Fibroblast of gingiva (primary cell): ENCODE measurements at places on chromosomes 4 and X.

DNA sequence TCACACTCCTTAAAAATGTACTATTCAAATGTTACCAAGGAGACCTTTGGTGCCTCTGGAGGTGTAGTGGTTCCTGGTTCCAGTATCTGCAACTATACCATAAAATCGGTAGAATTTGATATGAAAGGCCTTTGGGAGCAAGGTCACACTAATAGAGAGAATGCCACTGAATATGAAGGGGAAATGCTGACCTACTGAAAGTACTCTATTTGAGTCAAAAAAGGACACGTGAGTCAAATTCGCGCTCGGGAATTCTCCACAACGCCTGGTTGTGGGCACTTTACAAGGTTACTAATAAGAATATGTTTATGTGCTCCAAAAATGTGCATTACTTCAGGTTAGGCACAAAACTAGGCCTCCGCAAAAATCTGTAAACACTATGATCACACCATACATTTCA lies 39.5 kb upstream of the RELL1 start:
- DNase-seq = no peak

DNA sequence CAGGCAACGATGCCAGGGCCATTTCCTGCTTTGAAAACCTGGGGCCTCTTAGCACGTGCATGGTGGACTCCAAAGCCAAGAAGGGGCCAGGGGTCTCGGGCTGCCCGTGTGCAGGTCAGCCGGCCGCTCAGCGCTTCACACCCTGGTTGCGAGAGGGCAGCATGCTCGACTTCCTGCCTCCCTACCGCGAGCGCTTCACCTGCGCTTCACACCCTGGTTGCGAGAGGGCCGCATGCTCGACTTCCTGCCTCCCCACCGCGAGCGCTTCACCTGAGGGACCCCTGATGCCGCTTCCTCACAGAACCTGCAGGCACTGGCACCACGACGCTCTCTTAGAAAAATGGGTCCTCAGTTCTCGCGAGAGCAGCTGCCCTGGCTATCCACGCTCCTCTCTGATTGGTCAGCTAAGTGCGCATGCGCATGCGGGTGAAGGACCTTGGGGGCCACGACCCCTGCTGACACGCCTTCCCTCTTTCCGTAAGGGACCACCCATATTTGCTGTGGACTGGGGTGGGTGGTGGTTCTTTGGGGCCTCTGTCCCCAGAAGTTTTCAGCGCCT lies at the start of gene FAM9A:
Gene FAM9A, minus strand, starts transcription at position 343 of the 559 bp plus-strand sequence. CDS start 1,212 bp downstream, outside the sequence.
- no peak for DNase-seq

DNA sequence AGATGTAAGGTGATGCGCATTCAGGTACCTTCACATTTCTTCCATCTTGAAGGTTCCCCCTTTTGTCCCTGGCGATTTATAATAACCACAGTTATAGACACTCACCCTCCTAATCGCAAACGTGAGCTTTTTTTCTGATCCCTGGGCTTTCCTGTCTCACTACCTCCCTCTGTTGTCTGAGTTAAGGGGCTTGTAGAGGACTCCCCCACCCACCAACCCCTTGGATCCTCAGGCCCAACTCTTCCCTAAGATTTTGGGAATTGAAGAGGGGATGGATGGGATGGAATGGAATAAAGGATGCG lies 1.4 kb downstream of the CNKSR2 start:
- no peak for DNase-seq

DNA sequence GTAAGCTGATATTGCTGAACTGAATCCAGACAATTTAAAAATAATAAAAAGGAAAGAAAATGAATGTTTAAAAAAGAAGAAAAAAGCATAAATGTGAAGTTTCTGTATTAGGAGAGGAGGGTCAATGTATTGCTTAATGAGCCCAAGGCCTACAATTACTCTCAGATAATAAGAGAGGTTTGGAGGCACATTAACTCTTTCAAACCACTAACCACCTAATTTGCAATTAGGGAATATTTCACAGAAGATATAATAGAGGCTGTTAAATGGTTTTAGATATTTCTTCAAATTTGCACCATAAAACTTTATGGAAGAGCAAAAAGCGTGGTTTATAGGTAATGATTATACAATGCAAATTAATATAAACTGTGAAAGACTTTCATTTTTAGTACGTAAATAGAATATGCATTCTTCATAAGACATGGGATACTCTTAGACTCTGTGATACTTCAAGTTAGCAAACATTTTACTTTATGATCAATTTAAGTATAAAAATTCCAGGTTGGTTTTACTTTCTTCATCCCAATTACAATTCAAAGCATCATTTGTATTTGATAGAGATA lies 364.2 kb upstream of the GALNTL6 start:
- DNase-seq = no peak

DNA sequence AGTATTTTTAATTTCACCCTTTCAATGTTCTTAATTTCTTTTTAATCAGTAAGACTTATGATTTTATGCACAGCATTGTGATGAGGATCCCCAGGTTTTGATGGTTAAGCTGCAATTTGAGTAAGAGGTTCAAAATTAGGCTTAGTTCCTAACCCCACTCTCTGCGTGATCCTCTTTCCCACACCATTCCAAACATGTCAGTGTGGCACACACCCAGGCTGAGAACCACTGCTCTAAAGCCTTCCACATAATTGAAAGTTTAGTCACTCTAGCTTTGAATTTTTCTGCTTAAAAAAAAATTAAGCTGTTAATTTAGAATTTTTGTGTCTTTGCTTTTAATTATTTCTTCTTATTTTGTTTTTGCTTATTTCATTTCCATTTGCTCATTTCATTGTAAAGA lies 68.8 kb upstream of the SLC7A11 start:
- peak; percentile 48 for DNase-seq

DNA sequence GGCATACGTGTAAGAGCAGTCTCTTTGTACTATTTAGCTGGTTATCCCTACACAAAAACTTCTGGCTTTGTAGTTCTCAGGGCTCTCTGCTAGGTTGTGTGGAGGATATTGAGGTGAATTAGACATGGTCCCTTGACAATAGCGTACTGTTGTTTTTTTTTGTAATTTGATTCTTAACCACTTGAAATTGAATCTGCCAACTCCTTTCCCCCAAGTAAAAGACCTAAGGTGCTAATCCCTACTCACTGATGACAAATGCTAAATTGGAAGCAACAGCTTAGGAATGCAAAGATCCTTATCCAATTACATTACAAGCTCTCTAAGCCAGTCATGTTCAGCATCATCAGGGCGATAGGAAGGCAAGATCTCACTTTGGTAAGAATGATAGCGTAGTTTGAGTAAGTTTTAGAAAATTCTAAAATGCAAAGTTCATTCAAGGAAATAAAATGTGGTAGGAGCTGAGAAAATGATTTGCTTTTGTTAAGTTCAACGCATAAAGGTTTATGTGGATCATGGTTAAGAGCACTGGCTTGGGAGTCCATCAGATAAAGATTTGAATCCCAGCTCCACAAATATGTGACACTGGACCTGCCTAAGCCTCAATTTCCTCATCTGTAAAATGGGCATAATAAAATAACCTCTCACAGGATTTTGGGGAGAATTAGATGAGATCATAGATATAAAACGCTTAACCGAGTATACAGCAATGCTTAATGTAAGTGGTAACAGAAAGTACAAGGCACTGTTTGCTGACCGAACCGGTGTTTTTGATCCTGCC lies 39.3 kb downstream of the DOCK11 start:
- no peak for DNase-seq

DNA sequence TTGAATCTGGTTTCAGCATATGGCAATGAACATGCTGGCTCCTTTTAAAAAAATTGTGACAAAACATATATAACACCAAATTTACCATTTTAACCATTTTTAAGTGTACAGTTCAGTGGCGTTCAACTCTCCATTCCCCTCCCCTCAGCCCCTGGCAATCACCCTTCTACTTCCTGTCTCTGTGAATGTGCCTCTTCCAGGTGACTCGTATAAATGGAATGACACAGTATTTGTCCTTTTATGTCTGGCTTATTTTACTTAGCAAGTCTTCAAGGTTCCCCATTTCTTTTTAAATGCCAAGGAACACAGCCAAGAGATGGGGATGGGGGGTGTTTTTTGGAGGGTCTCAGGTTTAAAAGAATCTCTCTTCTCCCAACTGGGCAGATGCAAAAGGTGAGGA lies 35.4 kb upstream of the BCLAF3 start:
- DNase-seq = no peak

GRCh38 chr4:22356987-22357596 lies 158.8 kb downstream of the ADGRA3 start:
- peak; percentile 17 for DNase-seq
